ENCODE measurements at places on chromosomes 6 and 20. TPM values are rescaled to one million over a fixed set of nuclear protein-coding genes. Genes with fewer than 3 reads are reported as not detected.

The ACTL10 gene
- total RNA-seq = 9.2 TPM

The L3MBTL3 gene
- total RNA-seq = 1.7 TPM

The SLC4A11 gene
- 0.60 TPM for total RNA-seq

The VSTM2L gene
- total RNA-seq = not detected

The OR2H2 gene
- not detected for total RNA-seq

The MRPS26 gene
- 109 TPM for total RNA-seq

The FAM184A gene
- total RNA-seq = 8.4 TPM

The KCNK15 gene
- not detected for total RNA-seq

The TP53TG5 gene
- not detected for total RNA-seq

The TRIM15 gene
- not detected for total RNA-seq

The POPDC3 gene
- total RNA-seq = not detected

The DHX35 gene
- 14.5 TPM for total RNA-seq

The C6orf132 gene
- total RNA-seq = 0.11 TPM

The LAMP5 gene
- not detected for total RNA-seq
